AG10803 (cell line): ENCODE measurements at places on chromosomes 2 and 18.

DNA sequence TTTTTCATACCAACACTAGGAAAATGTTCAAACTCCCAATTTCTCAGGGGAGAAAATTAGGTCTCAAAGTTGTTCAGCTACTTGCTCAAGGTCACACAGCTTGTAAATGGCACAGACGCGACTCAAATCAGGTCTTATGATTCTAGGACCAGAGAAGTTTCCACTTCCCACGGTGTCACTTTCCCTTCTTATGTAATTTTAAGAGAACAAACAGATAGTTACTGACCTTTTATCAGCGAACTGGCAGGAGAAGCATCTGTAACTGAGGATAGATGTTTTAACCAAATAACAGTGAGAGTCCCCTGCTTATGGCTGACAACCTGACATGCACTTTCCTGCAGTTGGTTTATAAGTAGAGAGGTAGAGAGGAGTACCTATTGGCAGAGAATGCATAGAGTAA, 2.1 kb upstream of the KCNJ3 start:
- DNase-seq = no peak

GRCh38 chr2:71789556-71790204, 336.3 kb downstream of the DYSF start:
- DNase-seq = peak; percentile 61

GRCh38 chr2:181646415-181646987, 10.4 kb downstream of the CERKL start:
- no peak for DNase-seq

GRCh38 chr2:100561191-100561590, 1.6 kb upstream of the PDCL3 start:
- no peak for DNase-seq

DNA sequence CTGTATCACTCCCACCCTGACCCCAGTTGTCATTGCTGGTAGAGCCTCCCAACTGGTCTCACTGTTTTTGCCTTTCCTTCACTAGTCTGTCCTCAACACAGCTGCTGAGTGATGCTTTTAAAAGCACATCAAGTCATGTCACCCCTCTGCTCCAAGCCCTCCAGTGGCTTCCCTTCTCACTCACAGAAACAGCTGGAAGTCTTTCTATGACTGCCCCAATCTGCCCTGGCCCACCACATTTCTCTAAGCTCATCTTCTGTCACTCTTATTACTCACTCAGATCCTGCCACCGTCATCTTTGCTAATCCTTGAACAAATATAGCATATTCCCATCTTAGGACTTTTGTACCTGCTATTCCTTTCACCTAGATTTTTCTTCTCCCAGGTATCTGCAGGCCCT, 242.6 kb upstream of the RBBP8 start:
- no peak for DNase-seq

DNA sequence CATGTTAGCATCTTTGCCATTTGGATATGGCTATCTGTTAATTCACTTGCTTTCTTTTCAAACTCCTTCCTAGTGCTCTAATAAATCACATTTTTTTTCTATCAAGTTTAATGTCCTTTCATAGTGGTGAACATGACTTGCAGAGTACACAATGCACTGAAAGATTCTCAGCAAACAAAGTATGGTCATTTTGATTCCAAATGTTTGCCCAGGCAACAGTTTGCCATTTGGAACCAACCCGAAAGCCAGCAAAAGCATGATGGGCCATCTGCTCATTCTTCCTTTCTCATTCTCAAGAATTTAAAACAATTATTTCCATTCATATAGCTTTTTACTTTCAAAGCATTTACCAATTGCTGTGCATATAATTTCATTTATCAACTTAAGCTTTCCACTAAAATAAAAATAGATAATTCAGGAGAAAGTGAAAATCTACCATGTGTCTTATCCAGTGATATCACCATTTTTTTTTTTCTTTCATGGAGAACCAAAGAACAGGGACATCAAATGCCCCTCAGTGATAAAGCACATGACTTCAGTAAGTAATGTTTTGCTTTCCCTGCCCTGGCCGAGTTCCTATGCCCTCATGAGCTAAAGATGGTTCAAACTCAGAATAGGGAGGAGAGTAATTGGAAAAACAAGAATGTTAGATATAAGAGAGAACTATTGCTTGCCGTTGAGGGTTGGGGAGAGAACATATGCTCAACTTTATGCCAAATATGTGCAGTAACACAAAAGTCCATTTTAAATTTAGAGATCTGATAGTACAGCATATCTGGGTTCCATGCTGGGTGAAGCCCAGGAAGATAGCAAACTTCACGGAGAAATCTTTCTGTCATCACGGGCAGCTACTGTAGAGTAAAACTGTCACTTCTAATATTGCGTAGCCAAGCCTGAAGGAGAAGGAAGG, 62.1 kb downstream of the HNMT start:
- no peak for DNase-seq

GRCh38 chr2:38108907-38109731, 33.2 kb upstream of the CYP1B1 start:
- DNase-seq = peak; percentile 13

DNA sequence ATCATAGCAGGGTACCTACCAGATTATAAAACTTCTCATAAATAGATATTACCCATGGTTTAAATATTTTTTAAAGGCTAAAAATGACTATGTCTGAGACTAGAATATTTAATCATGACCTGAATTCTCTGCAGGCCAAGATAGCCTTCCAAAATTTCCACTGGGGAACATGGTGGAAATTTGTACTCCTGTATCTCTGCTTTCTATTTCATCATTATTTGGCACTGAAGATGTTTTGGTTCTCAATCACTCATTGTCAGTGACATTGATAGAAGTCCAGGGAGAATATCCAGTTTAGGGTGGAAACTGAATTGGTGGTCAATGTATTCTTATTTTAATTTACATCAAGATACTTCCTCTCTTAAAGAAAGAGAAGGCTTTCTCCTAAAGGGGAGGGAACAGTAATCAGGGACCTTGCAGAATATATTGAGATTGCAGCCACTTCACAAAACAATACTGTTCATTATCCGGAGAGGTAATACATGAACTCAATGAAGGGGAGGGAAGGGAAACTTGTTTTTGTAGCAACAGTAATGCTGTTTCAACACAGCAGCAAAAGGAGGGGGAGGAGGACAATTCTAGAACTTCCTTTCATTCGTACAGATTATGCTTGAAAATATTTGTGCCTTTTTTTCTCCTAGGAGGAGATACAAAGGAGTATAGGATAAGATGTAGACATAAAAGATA, 34.1 kb downstream of the EEF1B2 start:
- no peak for DNase-seq

- DNase-seq = no peak
These were observed 245.2 kb upstream of the GULP1 start for GRCh38 chr2:188046437-188046836.

DNA sequence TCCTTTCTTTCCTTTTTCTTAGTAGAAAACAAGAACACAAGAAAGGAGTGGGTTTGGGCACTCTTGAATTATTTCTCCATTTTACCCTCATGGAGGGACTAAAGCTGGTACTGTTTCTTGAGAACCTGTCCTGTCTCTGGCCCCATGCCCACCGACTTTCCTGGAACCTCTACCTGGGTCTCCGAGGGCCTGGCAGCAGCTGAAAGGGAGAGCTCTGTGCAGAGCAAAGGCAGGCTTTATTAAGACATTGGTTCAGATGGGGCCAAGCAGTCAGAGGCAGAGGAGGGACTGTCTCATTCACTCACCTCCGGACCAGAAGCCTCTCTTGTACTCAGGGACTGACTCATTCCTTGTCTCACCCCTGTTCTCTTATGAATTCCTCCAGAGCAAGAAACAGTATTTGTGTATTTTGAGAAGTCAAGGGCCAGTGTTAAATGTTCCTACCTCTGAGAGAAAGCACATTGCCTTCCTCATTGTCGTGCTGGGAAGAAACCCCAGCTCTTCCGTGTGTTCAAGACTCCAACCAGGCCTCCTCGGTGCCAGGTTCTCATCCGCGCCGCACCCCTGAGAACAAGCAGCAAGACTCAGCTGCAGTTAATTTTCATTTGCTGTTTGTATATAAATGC, 201.9 kb upstream of the NT5C1B start:
- DNase-seq = no peak

DNA sequence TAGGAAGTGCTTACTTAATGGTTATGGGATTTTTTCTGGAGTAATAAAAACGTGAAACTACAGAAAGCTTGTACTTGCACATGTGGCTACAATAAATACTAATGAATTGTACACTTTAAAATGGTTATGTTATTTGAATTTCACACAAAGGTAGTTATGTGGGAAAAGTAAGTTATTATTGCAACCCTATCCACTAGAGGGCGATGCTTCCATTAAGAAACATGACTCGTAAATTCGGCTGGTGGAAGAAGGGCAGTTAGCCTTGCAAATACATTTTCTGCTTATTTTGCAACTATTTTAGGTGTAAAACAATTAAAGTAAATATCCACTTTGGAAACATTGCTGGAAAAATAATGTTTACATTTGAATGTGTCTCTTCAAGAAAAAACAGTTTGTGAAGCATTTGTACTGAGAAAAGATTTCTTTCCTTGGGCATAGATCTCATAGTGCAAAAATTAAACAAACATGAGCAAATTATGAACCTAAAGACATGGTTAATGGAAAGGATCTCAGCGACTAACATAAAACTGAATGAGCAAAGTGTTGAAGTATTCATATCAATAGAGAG, 68.1 kb upstream of the CSRNP3 start:
- DNase-seq = peak; percentile 78

DNA sequence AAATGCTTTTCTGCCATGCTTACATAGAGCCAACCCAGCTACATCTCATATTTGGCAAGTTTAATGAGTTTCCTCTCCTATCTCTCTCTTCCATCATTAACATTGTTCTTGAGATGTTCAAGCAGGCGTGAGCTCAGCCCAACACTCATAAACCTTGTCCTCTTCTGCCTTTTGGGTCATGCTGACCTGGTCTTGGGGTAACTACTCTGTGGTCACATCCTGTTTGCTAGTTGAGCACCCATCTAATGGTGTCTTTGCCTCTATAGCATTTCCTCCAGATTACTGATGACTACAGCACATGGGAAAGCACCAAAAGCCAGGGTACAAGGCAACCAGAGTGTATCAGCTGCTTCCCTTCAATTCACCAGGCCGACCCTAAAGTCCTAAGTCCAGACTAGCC, 366.9 kb upstream of the HNRNPA3 start:
- no peak for DNase-seq

DNA sequence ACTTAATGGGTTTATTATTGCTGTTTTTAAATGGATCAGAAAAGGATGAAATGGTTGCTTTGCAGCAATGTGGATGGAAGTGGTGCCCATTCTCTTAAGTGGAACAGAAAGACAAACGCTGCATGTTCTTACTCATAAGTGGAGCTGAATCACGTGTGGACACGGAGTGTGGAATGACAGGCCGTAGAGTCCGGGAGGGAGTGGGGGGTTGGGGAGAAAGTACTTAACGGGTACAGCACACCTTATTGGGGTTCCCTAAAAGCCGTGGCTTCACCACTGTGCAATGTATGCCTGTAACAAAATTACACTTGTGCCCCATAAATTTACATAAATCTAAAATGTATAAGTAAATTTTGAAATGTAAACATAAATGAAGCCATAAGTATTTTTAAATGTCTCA, 64.0 kb upstream of the CTDP1 start:
- DNase-seq = no peak

DNA sequence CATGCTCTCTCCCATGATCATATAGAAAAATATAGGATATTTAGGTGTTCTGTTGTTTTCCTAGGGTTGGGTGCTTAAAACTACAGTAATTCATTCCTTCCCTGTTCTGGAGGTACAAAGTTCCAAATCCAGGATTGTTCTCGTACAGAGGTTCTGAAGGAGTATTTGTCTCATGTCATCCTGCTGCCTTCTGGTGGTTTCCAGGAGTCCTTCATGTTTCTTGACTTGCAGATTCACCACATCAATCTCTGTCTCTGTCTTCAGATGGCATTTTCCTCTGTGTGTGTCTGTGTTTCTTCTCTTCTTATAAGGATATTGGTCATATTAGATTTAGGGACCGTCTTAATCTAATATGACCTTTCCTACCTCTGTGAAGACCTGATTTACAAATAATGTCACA, 397.9 kb downstream of the NYAP2 start:
- no peak for DNase-seq

GRCh38 chr2:205702576-205702975, 20.3 kb downstream of the NRP2 start:
- no peak for DNase-seq

- DNase-seq = no peak
These were observed 520.6 kb downstream of the METTL4 start for GRCh38 chr18:2050702-2051201.

DNA sequence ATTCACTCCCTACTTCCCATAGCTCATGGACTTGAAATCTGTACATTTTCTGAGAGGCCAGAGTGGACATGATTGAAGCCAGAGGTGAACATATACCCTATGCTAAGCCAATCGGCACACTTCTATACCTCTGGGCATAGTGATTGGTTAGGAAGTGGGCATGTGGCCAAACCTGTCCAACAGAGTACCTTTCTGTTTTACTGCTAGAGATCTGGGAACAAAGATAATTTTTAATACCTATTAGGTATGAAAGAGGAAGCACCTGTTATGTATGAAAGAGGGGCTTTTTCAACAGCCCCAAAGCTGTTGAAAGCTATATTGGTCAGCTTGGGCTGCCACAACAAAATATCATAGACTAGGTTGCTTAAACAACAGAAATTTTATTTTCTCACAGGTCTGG, 27.7 kb downstream of the METTL8 start:
- no peak for DNase-seq

DNA sequence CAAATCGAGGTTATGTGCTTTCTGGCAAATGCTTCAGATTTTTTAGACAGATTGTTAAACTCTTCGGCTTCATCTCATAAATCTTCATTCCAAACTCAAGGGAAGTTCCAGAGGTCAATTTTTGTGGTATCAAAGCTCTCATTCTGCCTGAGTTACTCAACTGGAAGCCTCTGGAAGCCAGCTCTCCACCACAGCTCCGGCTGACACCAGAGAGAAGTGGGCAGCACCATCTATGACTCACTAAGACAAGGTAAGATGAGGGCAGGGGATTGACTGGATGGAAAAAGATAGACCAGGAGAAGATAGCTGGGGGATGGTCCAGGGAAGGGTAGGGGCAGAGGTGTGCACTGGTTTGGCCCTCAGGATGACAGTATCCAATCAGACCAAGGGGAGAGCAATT, 137.3 kb upstream of the HNRNPA3 start:
- peak; percentile 53 for DNase-seq

DNA sequence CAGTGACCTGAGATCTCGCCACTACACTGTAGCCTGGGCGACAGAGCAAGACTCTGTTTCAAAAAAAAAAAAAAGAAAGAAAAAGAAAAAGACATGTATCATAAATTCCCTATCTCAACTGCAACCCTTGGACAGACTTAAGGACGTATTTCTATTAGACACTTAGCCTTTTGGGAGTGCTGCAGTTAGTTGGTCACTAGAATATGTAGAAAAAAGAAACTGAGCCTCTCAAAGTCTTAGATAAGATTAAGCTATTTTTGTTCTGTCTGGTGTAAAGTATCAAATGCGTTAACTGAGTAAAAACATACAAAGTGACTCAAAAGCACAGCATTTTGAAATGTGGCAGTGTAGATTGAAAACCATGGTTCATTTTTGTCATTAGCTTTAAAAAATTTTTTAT, 7.3 kb downstream of the NBEAL1 start:
- DNase-seq = no peak

GRCh38 chr2:204293884-204294747, 251.2 kb upstream of the PARD3B start:
- no peak for DNase-seq

GRCh38 chr2:176668912-176669311, 399.7 kb downstream of the MTX2 start:
- peak; percentile 27 for DNase-seq
